ENCODE measurements at places on chromosomes 16 and 17.

DNA sequence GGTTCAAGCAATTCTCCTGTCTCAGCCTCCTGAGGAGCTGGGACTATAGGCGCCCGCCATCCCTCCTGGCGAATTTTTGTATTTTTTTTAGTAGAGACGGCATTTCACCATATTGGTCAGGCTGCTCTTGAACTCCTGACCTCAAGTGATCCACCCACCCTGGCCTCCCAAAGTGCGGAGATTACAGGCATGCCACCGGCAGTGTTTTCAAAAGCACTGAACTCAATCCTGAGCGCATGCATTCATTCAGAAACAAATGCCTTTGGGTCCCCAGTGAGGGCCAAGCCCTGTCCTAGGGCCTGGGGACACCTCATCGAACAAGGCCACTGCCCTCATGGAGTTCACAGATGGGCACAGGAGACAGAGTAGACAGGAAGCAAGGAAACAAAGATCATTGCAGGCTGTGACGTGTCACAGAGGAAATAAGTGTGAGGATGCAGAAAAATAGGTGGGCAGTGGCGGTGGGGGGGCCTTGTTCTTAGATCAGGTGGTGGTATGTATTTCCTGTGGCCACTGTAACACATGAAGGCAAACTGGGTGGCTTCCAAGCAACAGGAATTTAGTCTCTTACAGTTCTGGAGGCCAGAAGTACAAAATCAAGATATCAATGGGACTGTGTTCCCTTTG, 12.5 kb downstream of the TMEM114 start:
- no peak for DNase-seq

DNA sequence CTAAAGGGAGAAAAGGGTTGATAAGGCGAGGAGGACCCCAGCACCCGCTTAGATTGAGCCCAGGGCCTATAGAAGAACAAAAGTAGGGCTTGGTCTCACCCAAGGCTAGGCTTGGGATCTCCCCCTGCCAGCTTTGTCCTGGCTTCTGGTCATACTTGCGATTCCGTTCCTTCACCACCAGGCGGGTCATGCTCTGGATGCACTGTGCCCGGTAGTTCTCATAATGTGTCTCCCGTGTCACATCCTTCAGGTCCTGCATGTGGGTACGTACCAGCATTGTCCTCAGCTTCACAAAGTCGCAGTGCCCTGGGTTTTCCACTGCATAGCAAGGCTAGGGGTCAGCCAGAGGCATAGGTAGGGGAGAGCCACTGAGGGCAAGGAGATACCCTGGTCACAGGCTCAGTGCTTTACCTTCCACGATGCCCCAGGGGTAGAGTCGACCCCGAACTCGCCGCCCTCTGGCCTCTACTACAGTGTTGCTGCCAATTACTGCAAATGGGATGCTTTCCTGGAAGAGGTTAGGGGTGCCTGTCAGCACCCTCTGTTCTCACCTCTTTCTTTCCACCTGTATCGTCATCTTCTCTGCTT, 6.5 kb upstream of the MTMR4 start:
- DNase-seq = no peak

- peak; percentile 76 for DNase-seq
Measured at GRCh38 chr17:869086-869485, 86.9 kb downstream of the MRM3 start.

DNA sequence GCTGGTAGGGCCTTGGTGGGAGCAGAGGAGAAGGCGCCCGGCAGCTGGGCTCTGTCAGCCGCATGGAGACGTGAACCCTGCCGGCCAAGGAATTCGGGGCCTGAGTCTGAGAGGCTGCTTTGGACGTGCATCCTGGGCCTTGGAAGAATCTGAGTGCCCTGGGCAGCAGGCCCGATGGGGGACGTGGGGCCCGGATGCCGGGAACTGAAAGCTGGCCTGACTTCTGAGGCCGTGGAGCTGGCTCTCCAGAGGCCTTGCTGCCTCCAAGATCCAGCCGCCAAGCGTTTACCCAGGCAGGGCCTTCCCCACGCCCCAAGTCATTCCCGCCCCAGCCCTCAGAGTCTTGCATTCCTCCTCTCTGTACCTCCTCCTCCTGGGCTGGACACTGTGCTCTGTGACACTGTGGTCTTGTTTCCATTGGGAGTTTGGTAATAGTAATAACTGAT, 37.2 kb downstream of the NKD1 start:
- DNase-seq = no peak

DNA sequence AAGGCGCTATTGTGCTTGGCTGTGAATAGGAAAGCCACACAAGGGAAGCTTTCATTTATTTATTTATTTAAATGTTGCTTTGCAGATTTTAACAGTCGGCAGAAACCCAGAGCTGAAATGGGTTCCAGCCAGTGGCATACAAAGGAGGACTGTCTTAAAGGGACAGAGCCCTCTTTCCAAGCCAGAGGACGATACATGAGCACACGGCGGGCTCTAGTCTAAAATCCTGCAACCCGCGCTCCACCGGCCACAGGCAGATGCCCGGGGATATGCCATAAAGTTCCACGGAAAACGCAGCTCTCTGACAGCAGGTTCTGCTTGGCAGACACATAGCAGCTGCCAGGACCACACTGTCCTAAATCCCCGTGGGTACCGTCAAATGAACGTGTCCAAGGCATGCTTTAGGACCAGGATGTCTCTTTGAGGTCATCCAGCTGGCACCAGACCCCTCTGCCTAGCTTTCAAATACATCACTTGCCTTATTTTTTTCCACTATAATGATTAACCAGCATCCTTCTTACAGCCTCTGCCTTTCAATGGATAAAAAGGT, 64.6 kb downstream of the CYTH1 start:
- peak; percentile 20 for DNase-seq

- DNase-seq = no peak
Measured at GRCh38 chr17:64400642-64401041, 10.0 kb upstream of the PECAM1 start.

GRCh38 chr17:45391291-45391690, 41.4 kb downstream of the ARHGAP27 start:
- DNase-seq = no peak

DNA sequence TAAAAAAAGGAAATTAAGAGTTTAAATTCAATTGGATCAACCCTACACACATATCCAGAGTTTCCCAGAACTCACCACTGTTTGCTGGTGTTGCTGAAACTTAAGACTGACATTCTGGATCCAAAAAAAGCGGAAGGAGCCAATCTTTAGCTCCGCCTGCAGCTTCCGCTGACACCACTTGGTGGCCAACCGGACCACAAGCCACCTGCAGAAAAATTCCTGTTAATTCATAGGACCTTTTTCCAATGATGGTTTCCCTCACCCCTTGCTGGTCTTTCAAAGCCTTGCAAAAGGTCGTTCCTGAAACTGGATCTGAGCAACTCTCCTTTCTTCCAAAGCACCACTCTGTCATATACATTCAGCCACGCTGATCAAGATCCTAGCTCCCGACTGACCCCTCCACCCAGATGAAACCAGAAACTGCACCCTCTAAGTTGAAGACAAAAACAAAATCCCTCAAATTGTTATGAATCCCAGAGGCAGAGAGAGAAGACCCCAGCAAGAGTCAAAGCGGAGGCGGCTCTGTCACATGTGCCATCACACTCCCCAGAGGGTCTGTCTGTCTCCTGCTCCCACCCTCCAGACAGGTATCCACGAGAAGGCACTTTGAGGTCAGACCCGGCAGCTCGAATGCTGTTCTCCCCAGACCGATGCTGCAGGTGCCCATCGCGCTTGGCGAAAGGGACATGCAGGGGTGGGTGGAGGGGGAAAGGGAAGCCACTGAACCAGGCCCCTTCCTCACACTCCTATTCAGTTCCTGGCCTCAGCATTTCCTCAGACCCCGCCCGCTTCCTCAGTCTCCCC, 773 bp downstream of the BLTP2 start:
- peak; percentile 50 for DNase-seq

GRCh38 chr16:162271-162991, 3.3 kb upstream of the HBM start:
- no peak for DNase-seq

GRCh38 chr17:21177401-21177800, 36.6 kb downstream of the TMEM11 start:
- DNase-seq = no peak

GRCh38 chr16:55277536-55277935, 46.5 kb upstream of the IRX6 start:
- no peak for DNase-seq

DNA sequence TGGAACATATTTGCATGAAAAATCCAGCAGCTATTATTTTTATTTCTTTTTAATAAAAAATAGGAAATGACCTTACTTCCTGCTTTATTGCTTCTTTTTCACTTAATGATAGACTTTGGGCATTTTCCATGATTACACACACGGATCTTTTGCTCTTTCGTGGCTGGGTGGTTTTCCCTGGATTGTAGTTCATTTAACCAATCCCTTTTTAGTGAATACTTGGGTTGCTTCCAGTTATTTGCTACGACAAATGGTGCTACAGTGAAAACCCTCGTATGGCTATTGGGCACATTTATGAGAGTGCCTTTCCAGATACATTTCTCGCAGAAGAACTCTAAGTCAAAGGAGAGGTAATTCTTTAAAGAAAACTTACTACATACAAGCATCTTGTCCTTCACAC, 38.6 kb downstream of the FOXL1 start:
- DNase-seq = no peak

DNA sequence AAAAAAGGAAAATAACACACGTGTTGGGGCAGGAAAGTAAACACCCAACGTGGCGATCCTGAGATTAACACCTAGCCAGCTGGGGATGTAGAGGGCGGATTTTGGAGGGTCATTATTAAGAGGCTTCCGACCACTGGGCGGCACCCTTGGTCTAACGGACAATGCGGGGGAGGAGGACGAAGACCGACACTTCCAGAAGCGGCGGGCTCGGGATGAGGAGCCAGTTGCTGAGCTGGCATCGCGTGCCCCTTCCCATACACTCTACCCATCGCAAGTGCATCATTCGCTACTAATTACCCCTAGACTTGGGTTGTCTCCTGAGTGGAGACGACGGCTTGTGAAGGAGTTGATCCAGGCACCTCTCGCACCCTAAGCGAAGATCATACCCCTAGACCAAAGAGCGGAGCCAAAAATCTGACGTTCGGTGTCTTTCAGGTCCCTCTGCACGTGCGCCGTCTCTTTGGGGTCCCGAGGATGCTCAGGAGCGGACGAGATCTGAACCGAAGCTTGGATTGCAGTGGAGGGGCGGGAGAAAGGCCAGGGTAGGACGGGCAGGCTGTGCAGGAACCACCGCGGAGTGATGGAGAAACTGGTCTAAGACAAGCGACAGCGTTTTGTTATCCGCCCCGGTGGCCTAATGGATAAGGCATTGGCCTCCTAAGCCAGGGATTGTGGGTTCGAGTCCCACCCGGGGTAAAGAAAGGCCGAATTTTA, 17.6 kb downstream of the ZNF213 start:
- peak; percentile 90 for DNase-seq

DNA sequence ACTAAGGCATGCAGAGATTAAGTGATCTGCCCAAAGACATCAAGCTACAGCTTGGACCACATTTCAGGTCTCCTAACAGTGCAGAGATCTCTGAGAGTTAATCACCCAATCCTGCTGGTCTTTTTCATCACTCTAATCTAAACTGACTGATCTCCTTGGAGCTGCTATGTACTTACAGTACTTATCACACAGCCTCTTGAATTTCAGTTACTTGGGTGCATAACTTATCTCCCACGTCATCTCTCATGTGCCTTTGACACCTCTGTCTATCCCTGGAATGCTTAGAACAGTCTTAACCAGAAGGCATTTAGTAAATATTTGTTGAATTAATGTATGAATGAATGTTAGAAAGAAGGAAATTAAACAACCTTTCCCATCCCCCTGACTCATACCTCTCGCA, 139.0 kb downstream of the SNX11 start:
- peak; percentile 51 for DNase-seq

- no peak for DNase-seq
Measured at GRCh38 chr16:85471469-85472431, 141.4 kb upstream of the GSE1 start.

- DNase-seq = no peak
Measured at GRCh38 chr17:58969156-58969555, 137.5 kb downstream of the TRIM37 start.

DNA sequence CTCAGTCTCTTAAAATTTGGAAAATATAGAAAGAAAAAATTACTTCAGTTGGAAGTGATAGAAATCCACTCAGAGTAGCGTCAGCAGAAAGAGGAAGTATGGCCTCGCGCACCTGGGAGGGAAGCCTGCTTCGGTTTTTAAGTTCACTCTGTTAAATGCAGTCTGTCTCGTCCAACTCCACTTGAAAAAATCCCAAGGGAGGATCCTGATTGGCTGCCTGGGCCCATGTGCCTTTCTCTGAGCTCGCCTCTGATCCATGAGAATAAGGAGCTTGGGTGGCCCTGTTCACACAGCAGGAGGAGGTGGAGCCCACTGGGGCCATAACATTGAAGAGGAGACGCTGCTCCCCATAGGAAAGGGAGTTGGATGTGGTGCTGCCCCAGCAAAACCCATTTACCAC, 40.7 kb downstream of the DNAJA2 start:
- DNase-seq = no peak

GRCh38 chr16:11528053-11528452, 58.7 kb downstream of the LITAF start:
- DNase-seq = no peak

- DNase-seq = no peak
Measured at GRCh38 chr17:72931163-72931562, 161.3 kb downstream of the SLC39A11 start.

DNA sequence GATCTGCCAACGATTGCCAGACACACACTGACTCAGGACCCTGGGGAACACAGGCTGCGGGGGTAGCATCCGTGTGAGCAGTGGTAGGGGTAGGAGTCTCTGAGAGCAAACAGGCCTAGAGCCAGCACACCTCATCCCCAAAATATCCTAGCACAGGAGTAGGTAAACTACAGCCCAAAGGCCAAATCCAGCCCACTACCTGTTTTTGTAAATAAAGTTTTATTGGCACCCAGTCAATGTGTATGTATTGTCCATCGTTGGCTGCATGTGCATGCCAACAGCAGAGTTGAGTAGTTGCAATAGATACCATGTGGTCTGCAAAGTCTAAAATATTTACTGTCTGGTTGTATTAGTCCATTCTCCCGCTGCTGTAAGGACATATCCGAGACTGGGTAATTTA, 55.5 kb upstream of the GPRC5B start:
- no peak for DNase-seq

GRCh38 chr16:76213860-76214259, 63.3 kb upstream of the CNTNAP4 start:
- no peak for DNase-seq

DNA sequence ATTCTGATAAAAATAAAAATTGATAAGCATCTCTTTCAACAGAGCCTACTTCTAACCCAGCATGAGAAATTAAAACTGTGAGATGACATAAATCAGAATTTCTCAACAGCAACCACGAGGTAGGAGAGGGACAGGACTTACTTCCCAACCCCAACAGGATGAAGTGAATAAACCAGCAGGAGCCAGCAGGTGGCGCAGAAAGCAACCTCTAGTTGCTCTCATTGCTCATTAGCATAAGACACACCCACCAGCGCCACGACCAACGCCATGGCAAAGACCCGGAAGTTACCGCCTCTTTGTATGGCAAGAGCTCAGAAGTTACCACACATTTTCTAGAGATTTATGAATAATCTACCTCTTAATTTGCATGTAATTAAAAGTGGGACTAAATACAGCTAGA, 189.4 kb upstream of the CDH8 start:
- DNase-seq = no peak

Measured in HFFc6 (cell line).